Ascending aorta (tissue), 2 donors: ENCODE measurements at places on chromosomes 13 and 19. TPM values are rescaled to one million over a fixed set of nuclear protein-coding genes. Genes with fewer than 3 reads are reported as not detected.

The CRB3 gene
- not detected for total RNA-seq

The FLT3LG gene
- total RNA-seq = 37.3 TPM

The NFKBIB gene
- 6.3 TPM for total RNA-seq

The TICAM1 gene
- 20.3 TPM for total RNA-seq

The ATP4B gene
- total RNA-seq = not detected

The EEF1AKMT1 gene
- total RNA-seq = not detected

The FXYD7 gene
- total RNA-seq = not detected

The KIR2DL3 gene
- not detected for total RNA-seq

The ACTMAP gene
- total RNA-seq = 8.3 TPM

The ZNF507 gene
- 6.4 TPM for total RNA-seq

The KLK7 gene
- total RNA-seq = not detected

The RASAL3 gene
- 4.4 TPM for total RNA-seq

The DIRAS1 gene
- not detected for total RNA-seq

The ZNF175 gene
- total RNA-seq = 6.1 TPM

The ZNF730 gene
- total RNA-seq = not detected

The ZNF555 gene
- 6.8 TPM for total RNA-seq

The CILP2 gene
- total RNA-seq = not detected

The DCT gene
- not detected for total RNA-seq

The RGCC gene
- 184 TPM for total RNA-seq
